ENCODE measurements at places on chromosomes 3 and 15. TPM values are rescaled to one million over a fixed set of nuclear protein-coding genes. Genes with fewer than 3 reads are reported as not detected.

GRCh38 chr3:124168271-124168670 lies 176.3 kb upstream of the ROPN1 start:
- H3K27me3 ChIP-seq = no peaks in the 10 kb centered on the region
- H3K36me3 ChIP-seq = no peaks in the 10 kb centered on the region
- DNase-seq = no peak
- no peak overlapping the region for H3K27ac ChIP-seq
- no peaks in the 10 kb centered on the region for H3K4me1 ChIP-seq

DNA sequence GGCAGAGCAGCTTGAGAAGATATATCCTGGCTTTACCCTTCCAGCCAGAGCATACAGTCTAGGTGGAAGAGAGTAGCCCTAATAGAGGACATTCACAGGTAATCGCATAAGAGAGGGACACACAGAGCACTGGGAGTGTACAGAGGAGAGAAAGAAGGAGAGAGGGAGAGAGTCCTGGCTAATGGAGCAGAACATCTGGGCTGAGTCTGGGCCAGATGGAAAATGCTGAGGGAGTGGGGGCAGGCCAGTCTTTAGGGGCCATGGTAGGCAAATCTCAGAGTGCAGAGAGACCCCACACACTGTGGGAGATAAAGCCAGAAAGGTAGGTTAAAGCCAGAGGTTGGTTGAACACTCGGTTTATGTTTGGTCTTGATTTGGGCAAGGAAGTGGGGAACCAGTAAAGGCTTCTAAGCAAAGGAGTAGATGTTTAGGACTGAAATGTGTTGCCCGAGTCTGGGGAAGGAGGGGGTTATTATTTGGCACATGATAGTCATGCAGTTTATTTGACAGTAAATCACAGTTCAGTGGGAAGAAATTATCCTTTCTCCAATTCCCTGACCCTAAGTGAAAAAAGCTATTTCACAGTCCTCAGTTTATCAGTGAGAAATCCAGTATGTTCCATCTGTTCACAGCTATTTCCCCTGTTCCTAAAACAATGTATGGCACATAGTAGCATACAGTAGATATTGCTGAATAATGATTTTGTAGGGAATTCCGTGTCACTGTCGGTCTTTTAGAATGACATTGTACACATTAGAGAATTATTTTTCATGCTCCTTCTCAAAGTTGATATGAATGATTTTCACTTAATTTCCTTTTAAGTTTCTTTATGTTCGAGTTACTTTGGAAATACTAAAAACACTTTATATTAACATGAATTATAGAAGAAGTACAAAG lies 45.7 kb downstream of the PDHB start:
- no peak overlapping the region for H3K27ac ChIP-seq
- no peaks in the 10 kb centered on the region for H3K4me1 ChIP-seq
- no peaks in the 10 kb centered on the region for H3K27me3 ChIP-seq
- H3K4me3 ChIP-seq = no peak overlapping the region
- no peaks in the 10 kb centered on the region for H3K36me3 ChIP-seq
- DNase-seq = no peak

DNA sequence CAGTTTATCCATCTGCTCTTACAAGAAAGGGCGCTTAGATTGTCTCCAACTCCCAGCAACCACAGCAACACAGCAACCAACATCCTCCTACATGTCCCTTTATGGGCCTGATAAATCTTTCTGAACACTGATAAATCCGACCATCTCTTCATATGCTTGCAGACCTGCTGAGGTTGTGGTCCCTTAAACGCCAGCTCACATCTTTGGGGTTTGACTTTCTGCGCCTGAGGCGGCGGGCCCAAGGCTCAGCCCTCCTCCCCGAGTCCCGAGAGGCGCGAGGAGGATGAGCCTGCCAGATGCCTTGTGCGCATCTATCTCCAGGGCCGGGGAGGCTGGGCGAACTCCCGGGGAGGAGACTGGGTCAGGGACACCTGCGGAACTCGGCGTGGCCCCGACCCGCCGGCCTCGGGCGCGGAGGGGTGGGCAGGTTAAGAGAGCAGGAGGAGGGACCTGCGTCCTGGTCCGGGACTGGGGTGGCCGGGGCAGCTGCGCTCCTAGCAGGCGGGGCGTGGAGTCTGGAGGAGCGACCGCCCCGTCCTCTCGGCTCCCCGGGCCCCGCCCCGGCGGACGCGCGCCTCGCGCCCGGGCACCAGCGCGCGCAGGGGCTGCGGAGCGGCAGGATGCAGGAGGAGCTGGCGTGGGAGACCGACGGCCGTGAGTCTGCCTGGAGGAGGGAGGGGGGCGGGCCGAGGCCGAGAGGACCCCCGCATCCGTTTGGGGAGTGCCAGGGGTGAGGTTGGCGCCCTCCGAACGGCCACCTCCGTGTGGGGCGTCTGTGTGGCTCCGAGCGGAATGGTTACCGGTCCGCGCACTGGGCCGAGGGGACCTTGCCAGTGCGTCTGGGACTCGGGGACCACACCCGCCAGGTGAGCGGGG lies at the start of gene ANKDD1A:
Gene ANKDD1A, plus strand, starts transcription at position 592 of the 876 bp plus-strand sequence. Its CDS starts 29 bp downstream, at position 621.
- H3K27me3 ChIP-seq = peaks cover 2% of the 10 kb centered on the region
- DNase-seq = peak; percentile 64
- no peaks in the 10 kb centered on the region for H3K36me3 ChIP-seq
- H3K4me3 ChIP-seq = no peak within 1 kb of the TSS

- H3K27me3 ChIP-seq = no peaks in the 10 kb centered on the region
- H3K4me1 ChIP-seq = no peaks in the 10 kb centered on the region
- DNase-seq = no peak
- no peak overlapping the region for H3K4me3 ChIP-seq
These were observed 32.1 kb downstream of the KIF9 start for GRCh38 chr3:47250309-47251060.

DNA sequence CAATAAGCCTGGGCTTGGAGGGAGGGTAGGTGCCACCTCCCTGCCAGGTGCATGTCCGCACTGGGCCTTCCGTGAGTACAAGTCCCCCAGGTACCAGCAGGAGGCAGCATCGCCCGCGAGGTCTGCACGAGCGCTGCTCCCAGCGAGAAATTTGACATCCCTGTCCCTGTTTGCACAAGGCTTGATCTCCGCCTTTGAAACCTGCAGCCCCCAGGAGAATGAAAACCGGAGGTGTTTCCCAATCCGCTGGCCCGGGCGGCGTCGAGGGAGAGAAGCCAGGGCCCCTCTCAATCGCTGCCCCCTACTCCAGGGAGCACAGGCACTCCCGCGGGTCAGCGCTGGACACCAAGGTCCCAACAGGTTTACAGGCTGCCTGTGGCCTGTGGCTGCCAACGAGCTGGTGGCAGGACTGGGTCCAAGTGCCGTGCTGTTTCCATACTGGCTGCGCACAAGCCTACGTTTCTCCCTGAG lies 961 bp downstream of the HAPLN3 start:
- peak overlapping the region; percentile 78 for H3K27ac ChIP-seq
- H3K4me3 ChIP-seq = peak overlapping the region; percentile 71
- H3K4me1 ChIP-seq = peaks cover 48% of the 10 kb centered on the region
- DNase-seq = peak; percentile 74

Gene PBRM1
- polyA plus RNA-seq = 73.4 TPM

Gene CHST14
- polyA plus RNA-seq = 1.1 TPM

Gene KBTBD13
- not detected for polyA plus RNA-seq
